GM12878 (cell line): ENCODE measurements at places on chromosomes 6 and 20. TPM values are rescaled to one million over a fixed set of nuclear protein-coding genes. Genes with fewer than 3 reads are reported as not detected.

GRCh38 chr6:157653521-157653920, 169.5 kb upstream of the SNX9 start:
- no peak for DNase-seq
- H3K27me3 ChIP-seq: no peaks in the 10 kb centered on the region
- H3K27ac ChIP-seq: no peak overlapping the region

- no peak overlapping the region for H3K27ac ChIP-seq
- no peaks in the 10 kb centered on the region for H3K36me3 ChIP-seq
- no peaks in the 10 kb centered on the region for H3K27me3 ChIP-seq
- DNase-seq: no peak
- H3K4me3 ChIP-seq: no peak overlapping the region
Measured at GRCh38 chr6:77332915-77333623, 130.2 kb downstream of the HTR1B start.

DNA sequence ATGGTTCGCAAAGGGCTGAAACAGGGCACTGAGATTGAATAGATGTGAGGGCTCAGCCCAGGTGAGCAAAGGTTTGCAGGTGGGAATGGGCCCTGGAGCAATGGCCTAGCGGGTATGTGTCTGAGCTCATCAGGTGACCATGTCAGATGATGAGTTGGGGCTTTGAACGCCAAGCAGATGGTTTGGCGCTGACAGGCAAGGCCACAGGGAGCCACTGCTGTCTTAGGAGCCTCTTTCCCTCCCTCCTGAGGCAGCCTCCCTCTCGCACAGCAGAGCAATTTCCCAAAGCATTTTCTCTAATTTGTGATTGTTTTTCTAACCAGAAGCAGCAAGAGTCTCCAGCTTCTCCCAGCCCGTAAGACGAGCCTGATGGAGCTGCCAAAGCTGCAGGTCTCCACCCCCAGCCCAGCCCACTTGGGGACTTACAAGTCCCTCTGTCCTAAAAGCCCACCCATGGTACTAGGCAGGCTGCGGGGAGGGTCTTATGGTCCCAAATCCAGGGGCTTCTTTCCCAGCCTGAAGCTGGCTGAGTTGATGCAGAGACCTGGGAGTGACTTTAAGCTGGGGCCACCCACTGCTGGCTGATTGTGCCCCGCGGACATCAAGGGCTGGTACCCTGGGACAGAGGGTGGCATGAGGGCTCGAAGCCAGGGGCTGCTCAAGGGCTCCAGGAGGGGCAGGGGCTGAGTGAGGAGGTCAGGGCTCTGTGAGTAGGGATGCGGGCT, 11.6 kb downstream of the CDH22 start:
- no peaks in the 10 kb centered on the region for H3K36me3 ChIP-seq
- H3K27ac ChIP-seq: no peak overlapping the region
- H3K27me3 ChIP-seq: 0 out of 2 replicates have a peak, but pooled peaks cover 6% of the 10 kb centered on the region
- no peak overlapping the region for H3K4me3 ChIP-seq

DNA sequence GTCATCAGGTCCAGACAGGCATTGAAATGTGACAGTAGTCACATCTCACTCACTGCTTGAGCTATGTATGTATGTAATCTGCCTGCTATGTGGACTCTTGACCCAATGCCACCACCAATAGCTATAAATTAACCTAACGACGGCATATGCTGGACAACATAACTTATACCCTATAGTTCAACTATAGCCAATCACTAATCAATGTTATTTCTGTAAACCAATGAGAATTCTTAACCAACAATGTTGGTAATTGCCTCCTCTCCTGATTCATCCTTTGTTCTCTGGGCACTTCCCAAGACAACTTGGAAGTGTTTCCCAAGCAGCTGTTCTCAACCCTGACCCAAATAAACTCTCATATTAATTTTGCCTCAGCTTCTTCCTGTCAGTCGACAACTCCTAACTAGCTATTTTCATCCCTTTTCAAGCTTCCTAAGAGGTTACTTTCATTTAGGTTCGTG, 24.1 kb upstream of the SERPINB1 start:
- no peaks in the 10 kb centered on the region for H3K36me3 ChIP-seq
- peaks cover 52% of the 10 kb centered on the region for H3K4me1 ChIP-seq
- H3K4me3 ChIP-seq: no peak overlapping the region
- no peak for DNase-seq

LRRC1 gene
- 0.29 and 0.69 TPM in 2 replicates for total RNA-seq

HSPA1L gene
- total RNA-seq: 1.5 and 1.6 TPM in 2 replicates

GRCh38 chr6:75349262-75349984, 64.8 kb upstream of the TMEM30A start:
- no peak overlapping the region for H3K27ac ChIP-seq
- no peaks in the 10 kb centered on the region for H3K27me3 ChIP-seq

- no peak overlapping the region for H3K27ac ChIP-seq
- peaks cover 36% of the 10 kb centered on the region for H3K36me3 ChIP-seq
- H3K4me1 ChIP-seq: no peaks in the 10 kb centered on the region
- no peaks in the 10 kb centered on the region for H3K27me3 ChIP-seq
- no peak for DNase-seq
- H3K4me3 ChIP-seq: no peak overlapping the region
Measured at GRCh38 chr6:154805288-154805911, 72.2 kb downstream of the SCAF8 start.
